ENCODE measurements at places on chromosomes 4 and X.

- no peak for DNase-seq
Observed at GRCh38 chrX:24080704-24081103, 25.9 kb downstream of the EIF2S3 start.

DNA sequence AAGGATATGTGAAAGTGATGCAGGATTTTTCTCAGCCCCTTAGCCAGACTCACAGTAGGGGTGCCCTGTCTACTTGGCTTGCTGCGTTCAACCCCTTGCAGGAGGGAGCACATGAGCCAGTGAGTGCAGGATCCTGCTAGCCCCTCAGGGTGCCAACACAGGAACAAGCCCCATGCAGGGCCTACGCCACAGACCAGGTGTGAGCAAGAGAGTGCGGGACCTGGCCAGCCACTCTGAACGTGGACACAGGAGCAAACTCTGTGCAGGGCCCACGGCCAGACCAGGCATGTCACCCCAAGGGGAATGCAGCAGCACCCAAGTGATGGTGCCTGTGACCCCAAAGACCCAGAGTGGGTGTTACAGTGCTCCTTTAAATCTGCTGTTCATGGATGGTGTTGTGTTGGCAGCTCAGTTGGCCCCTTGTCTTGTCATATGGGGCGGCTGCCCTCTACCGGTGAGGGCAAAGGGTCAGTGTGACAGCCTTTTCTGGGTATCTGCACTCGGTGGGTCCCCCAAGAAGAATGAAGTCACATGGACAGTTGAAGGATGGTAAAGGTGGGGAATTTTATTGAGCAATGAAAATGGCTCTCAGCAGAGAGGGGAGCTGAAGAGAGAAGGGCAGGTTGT, 188.4 kb upstream of the MAOA start:
- no peak for DNase-seq

- no peak for DNase-seq
Observed at GRCh38 chr4:105630670-105631655, 77.5 kb downstream of the INTS12 start.

- no peak for DNase-seq
Observed at GRCh38 chr4:74618166-74618565, 173.2 kb downstream of the AREG start.

DNA sequence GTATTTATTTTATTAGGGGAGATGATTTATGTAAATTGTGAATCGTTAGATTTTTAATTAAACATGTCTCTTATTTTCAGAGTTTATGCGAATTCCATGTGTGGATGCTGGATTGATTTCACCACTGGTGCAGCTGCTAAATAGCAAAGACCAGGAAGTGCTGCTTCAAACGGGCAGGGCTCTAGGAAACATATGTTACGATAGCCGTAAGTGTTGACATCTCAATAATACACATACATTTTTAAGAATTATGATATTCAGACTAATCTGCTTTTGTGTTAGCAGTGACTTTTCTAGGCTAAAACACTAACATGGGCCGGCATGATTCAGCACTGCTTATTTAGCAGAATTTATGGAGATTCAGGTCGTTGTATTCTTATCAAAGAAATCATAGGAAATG, 91.2 kb downstream of the RAP1GDS1 start:
- no peak for DNase-seq

DNA sequence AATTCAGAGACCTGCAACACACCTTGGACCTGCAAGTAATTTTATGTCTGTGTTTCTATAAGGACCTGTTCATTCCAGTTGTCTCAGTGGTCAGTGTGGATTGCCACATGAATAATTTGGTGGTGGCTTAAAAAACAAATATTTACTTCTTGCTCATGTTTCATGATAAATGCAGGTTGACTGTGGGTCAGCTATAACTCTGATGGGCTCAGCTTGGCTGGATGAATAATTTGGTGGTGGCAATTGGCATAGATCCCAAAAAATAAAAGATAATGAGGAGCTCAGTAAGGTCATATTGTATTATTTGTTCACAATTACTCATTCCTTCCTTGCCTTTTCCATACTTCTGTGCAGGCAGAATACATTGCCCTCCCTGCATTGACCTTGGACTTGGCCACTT, 18.9 kb upstream of the SCRG1 start:
- DNase-seq: no peak

Measured in stimulated activated CD4-positive, alpha-beta T cell treated with anti-CD3 and anti-CD28 coated beads, Interleukin-1b, Interleukin-23, amount 100 ng/mL, for 24 hours (primary cell).